ENCODE measurements at places on chromosomes 16 and 17.

- peak; percentile 79 for DNase-seq
These were observed 654 bp downstream of the LASP1 start for GRCh38 chr17:38870259-38871165.

- no peak for DNase-seq
These were observed 3.7 kb upstream of the SSTR2 start for GRCh38 chr17:73160980-73161630.

GRCh38 chr17:61289408-61290385 is 109.9 kb upstream of the TBX2 start:
- DNase-seq, result no peak

DNA sequence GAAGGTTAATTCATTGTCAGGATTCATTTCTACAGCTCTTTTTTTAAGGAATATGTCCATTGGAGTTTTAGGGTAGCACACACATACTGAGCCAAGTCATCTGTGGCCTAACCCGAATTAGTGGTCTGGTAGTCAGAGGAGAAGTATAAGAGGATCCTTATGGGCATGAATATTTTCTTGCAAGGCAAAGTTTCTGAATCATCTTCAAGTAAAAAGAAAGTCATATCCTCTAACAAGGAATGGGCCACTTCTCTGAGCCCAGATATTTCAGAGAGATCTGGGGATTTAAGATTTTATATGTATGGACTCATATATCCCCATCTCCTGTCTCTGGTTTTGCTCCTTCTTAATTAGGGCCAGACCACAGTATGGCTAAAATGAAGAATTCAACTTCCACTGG is 99.2 kb upstream of the CDH8 start:
- DNase-seq, result no peak

- DNase-seq, result peak; percentile 36
These were observed 114.0 kb downstream of the PRKCB start for GRCh38 chr16:23949630-23950290.

DNA sequence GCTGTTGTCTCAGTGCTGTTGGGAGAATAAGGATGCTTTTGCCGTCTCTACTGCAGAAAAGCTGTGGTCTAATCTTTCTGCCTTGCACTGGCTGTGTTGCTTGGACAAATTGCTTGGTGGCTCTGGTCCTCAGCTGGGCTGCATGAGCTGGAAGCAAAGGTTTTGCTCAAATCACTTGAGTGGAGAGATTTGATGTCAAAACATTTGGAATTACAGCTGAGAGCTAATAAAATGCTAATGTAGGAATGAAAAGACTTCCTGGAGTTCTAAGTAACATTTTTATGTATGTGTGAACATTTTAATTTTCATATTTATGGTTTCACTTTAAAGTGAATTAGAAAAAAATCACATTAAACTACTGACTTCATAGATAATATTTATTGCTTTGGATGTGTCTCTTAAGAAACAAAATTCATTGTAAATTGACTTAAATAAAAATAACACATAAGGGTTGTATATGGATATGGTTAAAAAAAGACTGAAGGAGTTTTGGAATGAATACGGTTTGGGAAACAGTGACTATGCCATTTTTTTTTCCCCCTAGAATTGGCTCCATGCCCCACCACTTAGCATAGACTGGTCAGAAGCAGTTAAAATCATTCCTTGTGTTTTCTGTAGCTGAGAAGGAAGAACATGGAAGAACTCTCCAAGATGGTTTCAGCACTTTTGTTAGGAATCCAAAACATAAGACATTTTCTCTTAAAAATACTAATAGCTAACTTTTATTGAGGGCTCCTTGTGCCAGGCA is 39.2 kb upstream of the FAM20A start:
- DNase-seq, result no peak

- DNase-seq, result no peak
These were observed 12.5 kb upstream of the C1QTNF8 start for GRCh38 chr16:1108299-1109252.

DNA sequence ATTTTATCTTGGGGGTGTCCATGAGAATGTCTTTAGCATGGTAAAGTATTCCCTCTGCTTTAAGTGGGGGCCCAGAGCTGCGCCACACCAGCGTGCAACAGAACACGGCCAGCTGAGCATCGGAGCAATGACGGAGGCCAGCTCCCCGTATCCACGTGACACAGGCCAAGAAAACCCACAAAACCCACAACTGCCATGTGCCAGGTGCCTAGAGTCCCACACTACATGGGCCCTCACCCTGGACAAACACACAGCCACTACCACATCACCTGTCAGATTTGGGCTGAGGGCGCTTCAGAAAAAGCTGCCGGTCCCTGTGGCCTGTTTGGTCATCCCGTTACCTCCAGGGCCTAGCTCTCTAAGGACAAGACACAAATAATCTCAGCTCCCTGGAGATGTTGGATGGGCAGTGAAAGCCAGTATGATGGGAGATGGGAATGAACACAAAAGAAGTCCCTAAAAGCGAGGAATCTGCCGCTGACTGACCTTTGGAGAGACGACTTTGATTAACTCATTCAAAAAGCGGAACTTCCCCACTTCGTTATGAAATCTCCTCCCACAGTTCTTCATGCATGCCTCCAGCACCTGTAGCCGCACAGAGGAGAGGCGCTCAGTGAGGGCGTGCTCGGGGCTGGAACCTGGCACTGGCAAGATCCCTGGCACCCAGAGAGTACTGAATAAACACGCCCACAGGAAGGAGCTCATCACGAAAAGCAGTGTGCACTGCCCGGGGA is 17.1 kb downstream of the GGA3 start:
- DNase-seq, result no peak

GRCh38 chr16:67963662-67964321 is 4.6 kb downstream of the SLC12A4 start:
- peak; percentile 56 for DNase-seq

DNA sequence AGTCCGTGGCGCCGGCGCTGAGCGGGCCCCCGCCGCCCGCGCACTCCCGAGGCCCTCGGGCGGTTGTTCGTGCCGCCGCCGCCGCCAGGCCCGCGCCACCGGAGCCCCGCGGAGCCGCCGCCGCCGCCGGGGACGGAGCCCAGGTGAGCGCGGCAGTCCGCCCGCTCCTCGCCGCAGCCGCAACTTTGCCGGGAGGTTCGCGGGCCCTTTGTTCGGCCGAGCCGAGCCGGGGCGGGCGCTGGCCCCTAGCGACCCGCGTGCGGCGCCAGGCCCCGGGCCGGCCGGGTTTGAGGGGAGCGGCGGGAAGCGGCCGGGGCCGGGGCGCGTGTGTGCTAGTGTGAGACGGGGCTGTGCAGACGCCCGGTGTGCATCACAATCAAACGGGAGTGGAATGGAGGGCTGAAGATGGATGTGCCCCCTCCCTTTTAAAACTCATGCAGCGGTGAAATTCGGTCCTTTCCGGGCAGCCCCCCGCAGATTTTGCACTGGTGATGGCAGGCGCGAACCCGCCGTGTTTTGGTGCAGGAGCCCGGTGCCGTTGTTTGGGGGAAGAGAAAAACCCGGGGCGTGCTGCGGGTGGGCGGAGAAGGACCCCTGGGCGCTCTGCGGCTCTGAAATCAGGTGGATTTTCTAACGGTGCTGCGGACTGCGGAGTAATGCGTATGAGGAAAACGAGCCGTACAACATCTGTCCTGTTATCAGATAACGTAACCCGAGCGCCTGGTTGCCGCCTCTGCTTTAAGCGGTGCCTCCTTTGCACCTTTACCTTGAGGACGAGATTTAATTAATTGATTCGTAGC is 823 bp downstream of the TNRC6C start:
- peak; percentile 67 for DNase-seq

DNA sequence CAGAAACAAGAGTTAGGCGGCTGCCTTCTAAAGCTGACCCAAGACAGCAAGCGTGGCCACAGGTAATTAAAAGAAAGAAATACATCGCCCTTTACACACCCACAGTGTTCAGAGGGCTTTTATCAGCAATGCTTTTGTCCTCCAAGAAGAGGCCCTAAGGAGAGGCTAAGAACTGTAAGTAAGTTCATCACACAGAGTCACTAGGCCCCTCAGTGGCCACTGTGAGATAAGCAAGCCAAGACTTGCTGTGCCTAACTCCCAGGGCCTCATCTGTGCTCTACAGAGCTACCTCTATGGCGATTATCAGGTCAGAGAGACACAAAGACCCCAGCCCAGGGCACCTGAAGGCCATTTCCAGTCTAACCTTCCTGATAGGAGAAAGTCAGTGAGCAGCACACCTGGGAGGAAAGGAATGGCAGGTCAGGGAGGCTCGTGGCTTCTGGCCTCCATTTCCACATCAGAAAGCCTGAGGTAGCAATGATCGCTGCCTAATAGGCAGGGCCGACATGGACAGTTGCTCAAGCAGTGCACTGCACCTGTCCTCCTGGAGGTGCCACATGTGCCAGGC is 545.2 kb upstream of the CDH11 start:
- no peak for DNase-seq

GRCh38 chr17:47952171-47953021 is 5.3 kb downstream of the PRR15L start:
- no peak for DNase-seq

GRCh38 chr17:40886090-40886489 is 1.0 kb upstream of the KRT20 start:
- no peak for DNase-seq

DNA sequence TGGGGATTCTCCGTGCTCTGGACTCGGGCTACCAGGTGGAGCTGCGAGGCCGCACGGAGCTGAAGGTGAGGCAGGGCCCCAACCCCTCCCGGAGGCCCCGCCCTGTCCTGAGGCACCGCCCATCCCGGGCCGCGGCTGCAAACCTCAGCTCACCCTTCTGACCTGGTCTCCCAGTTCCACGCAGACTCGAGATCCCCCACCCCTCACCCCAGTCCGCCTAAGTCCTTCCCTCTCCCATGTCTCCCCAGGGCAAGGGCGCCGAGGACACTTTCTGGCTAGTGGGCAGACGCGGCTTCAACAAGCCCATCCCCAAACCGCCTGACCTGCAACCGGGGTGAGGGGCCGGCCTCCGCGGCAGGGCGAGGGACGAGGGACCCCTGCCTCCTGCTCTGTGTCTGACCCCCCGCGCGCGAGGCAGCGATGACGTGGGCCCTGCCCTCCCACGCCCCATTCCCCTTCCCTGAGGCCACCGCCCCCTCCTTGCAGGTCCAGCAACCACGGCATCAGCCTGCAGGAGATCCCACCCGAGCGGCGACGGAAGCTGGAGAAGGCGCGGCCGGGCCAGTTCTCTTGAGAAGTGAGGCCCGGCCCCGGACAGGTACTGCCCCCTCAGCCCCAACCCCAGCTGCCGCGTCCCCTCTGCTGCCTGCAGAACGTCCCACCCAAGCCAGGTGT is 13.7 kb downstream of the GUCY2D start:
- DNase-seq, result no peak

DNA sequence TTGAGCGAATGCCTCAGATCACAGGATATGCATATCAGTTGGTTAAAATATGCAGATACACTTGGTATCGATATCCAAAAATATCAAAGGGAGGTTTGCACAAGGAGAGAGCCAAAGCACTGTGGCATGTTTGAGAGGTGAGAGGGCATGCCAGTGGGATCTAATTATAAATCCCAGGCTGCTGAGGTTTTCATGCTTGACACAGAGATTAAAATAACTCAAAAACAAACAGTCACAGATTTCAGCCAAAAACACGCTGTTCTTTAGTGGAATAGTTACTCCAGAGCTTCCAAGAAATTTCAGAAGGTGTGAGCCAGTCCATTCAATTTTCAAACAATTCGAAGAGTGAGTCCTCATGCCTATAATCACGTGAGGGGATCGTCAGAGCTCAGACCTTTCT is 477.9 kb downstream of the SOX9 start:
- DNase-seq, result no peak

DNA sequence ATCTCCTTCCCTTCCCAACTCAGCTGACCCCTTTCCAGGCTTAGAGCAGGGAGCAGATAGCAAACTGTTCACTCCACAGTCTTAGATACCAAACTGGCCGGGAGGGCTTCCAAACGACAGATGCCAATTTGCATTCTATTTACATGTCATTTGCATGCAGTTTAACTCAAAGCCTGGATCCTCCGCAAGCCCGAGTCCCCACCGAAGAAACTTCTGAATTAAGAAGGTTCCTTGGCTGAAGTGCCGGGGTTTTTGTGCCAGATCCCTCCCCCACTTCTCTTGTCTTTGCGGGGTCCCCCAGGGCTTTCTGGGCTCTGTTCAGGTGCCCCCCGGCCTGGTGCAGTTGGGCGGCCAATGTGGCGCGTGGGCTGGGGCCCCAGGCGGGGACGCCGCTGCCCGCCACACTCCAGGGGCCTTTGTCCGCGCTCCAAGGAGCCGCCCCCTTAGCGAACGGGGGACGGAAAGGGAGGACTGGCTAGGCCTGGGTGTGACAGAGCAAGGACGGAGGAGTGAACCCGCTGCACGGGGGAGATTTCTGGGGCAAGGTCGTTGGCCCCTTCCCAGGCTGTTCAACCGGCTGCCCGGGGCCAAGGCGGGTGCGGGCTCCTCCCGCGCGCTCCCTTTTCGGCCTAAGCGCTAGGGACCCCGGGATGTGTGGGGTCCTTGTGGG is 1.2 kb downstream of the GPRC5B start:
- no peak for DNase-seq

DNA sequence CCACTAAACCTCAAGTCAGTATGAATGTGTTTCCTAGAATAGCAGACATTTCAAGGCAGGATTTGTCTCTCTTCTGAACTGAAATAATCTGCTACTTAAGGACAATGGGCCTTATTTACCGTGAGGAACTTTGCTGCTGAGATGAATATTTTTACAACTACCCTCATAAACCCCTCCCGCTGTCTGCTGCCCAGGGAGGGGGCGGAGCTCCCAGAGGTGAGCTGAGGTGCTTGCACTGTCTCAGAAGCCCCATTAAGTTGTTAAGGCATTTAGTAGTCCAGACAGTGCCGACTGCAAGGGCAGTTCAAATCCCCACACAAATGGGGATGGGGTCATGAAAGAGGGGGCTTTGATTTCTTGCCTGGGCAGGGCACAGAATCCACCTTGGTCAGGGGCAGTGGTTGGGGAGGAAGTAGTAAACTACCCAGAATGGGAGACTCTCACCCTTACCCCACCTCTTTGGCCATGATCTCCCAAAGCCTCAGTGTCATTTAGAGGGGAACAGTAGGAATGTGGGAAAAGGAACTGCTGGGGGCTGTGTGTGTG is 19.2 kb downstream of the HNF1B start:
- peak; percentile 78 for DNase-seq

GRCh38 chr17:67440277-67441051 is 63.4 kb downstream of the PITPNC1 start:
- no peak for DNase-seq

- no peak for DNase-seq
These were observed 21.5 kb downstream of the RPH3AL start for GRCh38 chr17:330993-331701.

- no peak for DNase-seq
These were observed 47.5 kb upstream of the GSG1L start for GRCh38 chr16:28110977-28111376.

All from erythroblast (primary cell).